Epithelial cell of proximal tubule (primary cell): ENCODE measurements at places on chromosomes 16 and 17.
A peak's percentile ranks its signal among the peaks of the same experiment; 100 is the strongest.

- DNase-seq = no peak
Measured at GRCh38 chr16:80993307-80993706, 13.4 kb downstream of the CMC2 start.

GRCh38 chr16:3645504-3646347 lies 8.8 kb upstream of the DNASE1 start:
- no peak for DNase-seq

DNA sequence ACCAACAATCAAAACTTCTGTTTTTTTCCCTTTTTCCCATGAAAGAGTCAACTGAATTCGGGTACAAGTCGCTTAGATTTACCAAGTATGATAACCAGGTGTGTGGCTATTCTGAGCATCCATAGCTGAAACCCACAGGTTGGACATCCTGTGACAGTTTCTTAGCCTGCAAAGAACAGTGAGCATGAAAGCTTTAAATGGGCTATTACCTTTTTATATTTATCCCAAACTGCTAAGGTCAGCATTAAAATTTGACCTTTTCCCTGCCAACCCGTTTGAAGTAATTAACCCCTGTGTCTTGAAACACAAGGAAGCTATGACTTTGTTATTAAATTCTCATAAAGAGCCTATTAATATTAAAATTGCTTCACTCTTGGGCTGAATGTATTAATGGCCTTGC lies 1065.0 kb upstream of the RBFOX1 start:
- DNase-seq = no peak

- no peak for DNase-seq
Measured at GRCh38 chr16:86568677-86569623, 2.3 kb downstream of the FOXC2 start.

DNA sequence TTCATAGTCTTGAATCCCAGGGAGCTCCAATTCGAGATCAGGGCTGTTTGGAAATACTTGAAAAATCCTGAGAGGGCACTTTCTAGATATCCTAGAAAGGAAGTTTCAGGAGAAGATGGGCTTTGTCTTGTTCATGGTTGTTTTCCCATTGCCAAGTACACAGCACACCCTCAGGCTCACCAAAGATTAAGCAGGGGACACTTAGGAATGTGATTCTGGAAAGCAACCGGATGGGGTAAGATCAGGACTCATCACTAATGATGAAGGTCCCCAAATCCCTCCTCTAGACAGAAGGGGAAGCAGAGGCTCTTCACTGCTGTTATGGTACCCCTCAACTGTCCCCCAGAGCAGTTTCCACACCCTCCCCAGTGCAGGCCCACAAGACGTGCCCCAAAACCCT lies 40.7 kb downstream of the VAC14 start:
- DNase-seq = no peak

DNA sequence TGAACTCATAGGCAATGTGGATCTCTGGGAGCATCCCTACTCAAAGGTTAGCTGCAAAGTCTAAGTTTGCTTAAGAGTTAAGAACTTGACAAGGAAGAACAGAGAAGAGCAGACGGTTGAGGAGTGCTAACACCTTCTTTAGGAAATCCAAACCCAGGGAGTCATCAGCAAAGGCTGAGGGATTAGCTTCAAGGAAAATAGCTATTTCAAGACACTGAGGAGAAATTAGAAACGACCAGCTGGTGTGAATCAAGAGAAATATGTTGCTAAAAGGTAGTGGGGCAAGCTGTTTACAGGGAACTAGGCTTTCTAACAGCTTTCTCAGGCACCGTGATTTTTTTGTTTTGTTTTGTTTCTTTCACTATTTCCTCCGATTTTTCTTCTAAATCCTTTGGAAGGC lies 90.7 kb downstream of the CDH8 start:
- DNase-seq = no peak

- no peak for DNase-seq
Measured at GRCh38 chr16:47063011-47063724, 80.6 kb downstream of the NETO2 start.

DNA sequence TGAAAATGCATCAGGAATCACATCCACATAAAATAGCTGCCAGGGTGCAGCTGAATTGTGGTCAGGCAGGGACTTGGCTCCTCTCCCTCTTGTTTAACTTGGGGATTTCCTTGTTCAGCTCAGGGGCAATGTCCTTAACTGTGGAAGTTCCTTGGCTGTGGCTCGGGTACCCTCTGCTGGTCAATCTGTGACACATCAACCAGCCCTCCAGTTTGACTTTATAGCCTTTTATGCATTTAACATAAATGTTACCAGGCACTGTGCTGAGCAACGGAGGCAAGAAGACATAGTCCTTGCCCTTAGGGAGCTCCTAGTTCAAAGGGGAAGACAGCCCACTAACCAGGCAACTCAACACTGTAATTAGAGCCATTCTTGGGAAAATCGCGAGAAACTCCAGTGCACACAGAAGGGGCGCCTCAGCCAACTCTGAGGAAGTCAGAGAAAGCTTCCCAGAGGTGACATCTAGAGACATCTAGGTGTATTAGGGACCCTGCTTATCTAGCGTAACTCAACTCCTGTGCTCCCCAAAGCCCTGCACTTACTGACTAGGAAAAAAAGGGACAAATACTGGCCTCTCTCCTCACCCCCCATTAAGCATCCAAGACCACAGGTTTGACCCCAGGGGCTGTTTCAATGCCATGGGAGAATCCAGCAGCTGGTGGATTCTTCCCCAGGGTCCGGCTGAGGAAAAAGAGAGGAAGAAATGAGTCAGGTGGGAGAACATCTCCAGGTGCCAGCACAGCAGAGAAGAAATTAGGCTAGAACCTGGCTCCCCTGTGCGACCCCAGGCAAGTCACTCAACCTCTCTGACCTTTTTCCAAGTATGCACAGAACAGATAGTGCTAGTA lies 17.3 kb upstream of the EEF2K start:
- DNase-seq = peak; percentile 81

- DNase-seq = no peak
Measured at GRCh38 chr17:48591255-48592056, 1.4 kb upstream of the HOXB3 start.

DNA sequence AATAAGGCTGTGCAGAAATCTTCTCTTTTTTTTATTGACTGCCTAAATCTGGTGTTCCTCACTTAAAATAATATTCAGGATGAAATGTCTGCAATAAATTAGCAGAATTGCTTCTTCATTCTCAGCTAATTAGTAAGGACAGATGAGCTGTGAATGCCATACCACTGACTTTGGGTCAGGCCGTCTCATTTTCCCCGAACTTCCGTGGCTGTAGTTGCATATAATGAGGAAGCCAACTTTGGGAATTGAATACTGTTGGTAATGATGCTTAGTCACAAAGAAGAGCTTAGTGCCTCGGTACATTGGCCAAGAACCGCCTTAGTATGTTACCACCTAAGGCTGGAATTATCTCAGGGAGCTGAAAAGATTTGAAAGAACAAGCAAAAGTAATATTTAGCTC lies 47.6 kb downstream of the NUP93 start:
- no peak for DNase-seq

GRCh38 chr16:30493941-30494488 lies 21.5 kb downstream of the ITGAL start:
- no peak for DNase-seq

DNA sequence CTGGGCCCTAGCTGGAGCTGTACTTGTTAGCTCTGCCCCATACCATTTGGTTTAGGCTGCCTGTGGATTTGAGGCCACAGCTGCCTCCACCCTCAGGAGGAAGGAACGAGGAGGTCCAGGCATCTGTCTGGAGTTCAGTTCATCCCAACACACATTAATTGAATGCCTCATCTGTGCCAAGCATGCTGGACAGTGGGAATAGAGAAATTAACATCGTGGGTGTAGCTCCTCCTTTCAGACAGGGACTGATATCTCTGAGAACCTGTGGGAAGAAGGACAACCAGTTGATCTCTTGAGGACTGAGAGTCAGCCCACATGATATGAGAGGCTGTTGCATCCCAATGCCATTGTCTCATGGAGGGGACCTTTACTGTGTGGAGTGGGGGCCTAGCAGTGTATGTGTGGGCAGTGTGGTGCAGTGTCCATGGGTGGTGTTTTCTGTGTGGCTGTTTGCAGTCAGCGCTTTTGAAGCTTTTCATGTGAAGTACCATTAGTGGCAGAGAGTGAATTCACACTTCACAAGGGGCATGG lies 29.4 kb upstream of the DDX52 start:
- no peak for DNase-seq
